ENCODE measurements at places on chromosomes 5 and 9.

DNA sequence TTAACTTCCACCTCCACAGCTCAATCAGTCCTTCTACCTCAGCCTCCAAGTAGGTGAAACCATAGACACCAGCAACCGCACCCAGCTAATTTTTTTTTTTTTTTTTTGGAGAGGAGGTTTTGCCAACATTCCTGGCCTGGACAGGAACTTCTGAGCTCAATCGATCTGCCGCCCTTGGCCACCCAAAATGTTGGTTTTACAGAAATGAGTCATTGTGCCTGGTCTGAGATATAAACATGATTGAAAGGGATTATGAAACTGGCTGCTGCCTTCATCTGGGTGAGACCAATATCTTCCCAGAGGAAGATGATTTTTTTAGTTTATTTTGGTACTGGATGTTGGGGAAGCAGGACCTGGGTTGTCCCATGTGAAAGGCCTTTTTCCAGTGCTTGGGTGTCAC, 9.2 kb downstream of the TAF11L12 start:
- no peak for DNase-seq

GRCh38 chr5:105054406-105054805, 1491.8 kb upstream of the NUDT12 start:
- DNase-seq, result no peak

GRCh38 chr9:121088576-121088975, 13.8 kb downstream of the CNTRL start:
- DNase-seq, result no peak

- DNase-seq, result no peak
These were observed 75.6 kb upstream of the SH3PXD2B start for GRCh38 chr5:172529896-172530295.

- peak; percentile 26 for DNase-seq
These were observed 69.0 kb downstream of the INVS start for GRCh38 chr9:100167915-100168654.

DNA sequence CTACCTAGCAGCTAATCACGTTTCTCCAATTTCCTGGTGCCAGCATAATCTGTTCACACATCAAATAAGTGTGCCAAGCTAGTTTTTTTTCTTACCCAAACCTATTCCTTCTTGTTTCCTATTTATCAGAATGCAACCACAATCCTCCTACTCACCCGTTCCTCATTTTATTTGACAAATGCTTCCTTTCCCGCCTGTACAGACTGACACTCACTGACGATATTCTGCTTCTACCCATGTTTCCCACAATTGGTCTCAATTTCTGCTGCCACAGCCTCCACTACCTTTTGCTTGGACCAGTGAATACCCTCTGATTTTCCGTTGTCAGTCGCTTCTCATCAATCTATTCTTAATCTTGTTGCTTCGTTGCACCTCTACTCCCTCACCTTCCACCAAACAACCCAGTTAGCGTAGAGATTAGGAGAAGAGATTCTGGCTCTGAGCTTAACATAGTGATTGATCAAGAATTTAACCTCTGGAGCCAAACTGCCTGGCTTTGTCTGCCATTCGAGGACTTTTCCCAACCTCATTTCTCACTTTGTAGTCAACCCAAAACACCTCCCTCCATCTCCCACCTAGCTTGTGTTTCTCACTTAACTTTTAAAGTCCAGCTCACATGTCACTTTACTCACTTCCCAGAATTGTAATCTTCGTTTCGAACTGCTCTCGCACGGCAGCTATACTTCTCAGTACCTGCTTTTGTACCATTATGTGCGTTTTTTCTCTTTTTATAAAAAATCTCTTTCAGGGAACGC, 729 bp upstream of the TMEM38B start:
- DNase-seq, result peak; percentile 31

DNA sequence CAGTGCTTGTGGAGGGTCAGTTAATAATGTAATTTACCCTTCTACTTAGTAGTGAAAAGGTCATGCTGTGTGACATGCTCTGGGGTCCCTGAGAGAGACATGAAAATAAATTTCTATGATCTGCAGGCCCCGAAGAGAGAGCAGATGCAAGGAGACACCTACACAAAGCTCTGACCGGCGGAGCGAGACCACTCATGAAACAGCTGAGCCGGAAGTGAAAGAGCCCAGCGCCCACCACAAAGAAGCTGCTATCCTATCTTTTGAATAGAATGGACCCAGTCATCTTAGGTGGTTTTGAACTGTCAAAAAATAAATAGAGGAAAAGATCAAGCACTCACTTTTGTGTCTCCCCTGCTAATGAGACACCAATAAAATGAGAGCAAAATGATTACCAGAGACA, 190.0 kb downstream of the MED10 start:
- DNase-seq, result no peak

DNA sequence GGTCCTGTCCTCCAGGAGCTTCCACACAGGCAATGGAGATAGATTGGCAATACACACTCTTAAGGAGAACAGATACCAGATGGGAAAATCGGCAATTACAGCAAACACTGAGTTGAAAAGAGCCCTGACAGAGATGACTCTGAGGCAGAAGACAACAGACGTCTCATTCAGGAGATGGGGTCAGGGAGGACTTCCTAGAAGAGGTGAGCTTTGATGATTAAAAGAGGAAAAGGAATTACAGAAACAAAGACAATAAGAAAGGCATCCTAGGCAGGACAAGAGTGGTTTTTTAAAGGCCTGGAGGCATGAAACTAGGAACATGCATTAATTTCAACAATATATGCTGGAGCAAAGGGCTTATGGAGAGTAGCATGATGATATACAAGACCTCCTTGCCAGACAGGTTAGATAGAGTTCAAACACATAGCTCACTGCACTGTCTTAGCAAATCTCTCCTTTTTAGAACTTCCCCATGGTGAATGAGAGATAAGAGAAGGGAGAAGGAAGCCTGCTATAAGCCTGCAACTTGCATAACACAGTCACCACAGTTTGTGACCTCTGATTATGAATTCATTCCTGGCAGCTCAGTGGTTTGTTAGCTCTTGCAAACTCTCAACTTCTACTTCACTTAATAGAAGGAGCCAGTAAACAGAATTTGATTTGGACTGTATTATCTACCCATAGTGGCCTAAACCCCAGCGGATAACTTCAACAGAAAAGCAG, 48.5 kb downstream of the SIL1 start:
- DNase-seq, result no peak

DNA sequence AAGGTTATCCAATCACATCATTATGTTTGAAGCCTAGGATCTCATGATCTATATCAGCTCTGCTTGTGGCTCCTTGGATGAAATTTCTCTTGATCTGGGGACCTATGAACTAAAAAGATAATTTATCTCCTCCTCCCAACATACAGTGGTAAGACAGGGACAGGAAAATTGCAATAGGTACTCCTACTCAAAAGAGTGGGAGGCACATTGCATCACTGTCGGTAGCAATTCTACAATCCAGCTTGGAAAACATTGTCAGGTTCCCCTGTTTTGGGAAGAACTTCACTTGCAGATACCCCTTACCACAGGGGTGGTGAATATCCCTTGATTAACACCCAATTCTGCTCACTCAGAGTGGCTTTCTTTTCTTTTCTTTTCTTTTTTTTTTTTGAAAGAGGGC, 107.7 kb downstream of the HSPA4 start:
- DNase-seq, result no peak

DNA sequence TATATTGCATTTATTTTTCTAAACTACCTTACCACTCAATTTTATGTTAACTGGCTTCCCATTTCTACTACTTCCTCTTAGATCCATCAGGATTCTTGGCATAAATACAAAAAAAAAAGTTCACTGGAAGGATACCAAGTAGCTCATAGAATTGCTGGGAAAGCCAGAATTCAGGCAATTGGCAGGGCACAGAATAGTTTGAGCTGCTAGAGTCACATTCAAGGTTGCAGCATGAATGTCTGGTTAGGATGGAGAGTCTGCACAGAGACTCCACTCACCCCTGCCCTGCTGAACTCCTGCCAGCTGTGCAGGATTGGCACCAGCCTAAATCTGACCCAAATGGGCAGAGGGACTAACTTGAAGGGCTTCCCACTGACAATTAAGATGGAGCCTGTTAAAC, 4.9 kb upstream of the AMACR start:
- DNase-seq, result no peak

DNA sequence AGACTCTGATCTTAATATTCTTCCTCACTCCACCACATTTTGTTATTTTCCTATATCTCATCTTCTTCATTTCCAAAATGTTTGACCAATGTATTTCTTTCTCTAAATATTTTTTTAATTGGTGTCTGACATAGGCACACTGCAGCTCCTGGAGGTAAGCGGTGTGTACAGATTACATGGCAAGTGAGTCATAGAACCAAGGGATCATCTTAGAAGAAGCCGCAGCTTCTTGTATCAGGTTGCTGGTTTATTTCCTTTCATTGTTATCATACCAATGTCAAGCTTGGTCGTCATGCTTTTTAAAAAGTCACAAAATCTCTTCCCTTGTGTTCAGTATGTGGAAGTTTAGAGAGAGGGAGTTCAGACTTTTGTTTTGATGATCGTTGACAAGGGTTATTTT, 526.1 kb upstream of the CDH18 start:
- DNase-seq, result peak; percentile 47

GRCh38 chr5:148398698-148399121, 15.0 kb downstream of the FBXO38 start:
- DNase-seq, result no peak

- DNase-seq, result peak; percentile 83
These were observed 81.1 kb upstream of the TNFAIP8 start for GRCh38 chr5:119274767-119275130.

DNA sequence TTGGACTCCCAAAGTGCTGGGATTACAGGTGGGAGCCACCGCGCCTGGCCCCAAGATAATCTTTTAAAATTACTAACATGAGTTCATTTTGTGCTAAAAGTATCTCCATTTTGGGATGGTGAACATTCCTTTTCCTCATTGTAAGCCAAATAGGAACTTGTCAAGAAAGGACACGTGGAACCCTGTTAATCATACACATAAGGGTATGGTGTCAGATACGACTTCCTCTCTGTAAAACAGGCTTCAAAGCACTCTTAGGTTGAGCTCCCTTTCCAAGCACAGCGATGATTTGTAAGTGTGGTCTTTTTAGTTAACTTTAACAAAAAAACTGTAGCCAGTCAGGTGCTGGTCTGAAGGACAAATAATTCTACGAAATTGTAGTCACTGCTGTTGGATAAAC, 132.7 kb downstream of the UNC13B start:
- DNase-seq, result no peak

- no peak for DNase-seq
These were observed 251.1 kb downstream of the BNC2 start for GRCh38 chr9:16619402-16619801.

GRCh38 chr5:154375329-154376008, 70.3 kb upstream of the SAP30L start:
- DNase-seq, result no peak

- DNase-seq, result no peak
These were observed 9.1 kb upstream of the EXOC3 start for GRCh38 chr5:433836-434235.

DNA sequence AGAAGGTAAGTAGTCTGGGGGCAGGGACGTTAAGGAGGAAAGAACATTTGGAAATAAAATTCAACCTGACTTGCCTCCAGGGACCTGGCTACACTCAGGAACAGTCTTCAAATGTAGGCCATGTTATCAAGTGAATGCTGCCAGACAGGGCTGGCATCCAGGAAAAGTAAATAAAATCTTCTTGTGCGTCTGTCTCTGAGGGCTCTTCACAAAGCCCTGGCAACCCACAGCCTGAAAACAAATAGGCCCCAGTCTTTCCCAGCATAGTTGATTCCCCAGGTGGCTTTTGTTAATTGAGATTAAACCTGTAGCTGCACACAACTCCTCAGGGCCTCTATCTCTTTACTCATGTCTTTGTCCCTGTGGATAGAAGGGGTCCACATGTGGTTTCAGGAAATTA, 55.4 kb downstream of the STK32A start:
- no peak for DNase-seq

DNA sequence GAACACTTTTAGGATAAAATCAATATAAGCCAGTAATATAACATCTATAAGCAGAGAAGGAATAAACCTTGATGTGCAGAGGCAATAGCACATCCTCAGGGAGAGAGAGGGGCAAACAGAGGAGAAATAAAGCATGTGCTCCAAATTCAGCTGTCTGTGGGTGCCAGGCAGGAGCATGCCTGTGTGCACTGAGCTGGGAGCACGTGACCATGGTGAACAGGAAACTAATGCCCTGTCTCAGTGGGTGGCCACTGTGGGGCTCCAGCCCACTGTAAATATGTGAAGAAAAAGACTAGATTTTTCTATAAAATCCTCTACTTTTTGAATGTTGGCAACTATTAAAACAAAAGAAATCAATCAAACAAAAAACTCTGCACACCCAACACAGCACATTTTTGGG, 55.3 kb downstream of the FYB1 start:
- DNase-seq, result no peak

- DNase-seq, result no peak
These were observed 9.0 kb downstream of the CCDC69 start for GRCh38 chr5:151214614-151215545.

DNA sequence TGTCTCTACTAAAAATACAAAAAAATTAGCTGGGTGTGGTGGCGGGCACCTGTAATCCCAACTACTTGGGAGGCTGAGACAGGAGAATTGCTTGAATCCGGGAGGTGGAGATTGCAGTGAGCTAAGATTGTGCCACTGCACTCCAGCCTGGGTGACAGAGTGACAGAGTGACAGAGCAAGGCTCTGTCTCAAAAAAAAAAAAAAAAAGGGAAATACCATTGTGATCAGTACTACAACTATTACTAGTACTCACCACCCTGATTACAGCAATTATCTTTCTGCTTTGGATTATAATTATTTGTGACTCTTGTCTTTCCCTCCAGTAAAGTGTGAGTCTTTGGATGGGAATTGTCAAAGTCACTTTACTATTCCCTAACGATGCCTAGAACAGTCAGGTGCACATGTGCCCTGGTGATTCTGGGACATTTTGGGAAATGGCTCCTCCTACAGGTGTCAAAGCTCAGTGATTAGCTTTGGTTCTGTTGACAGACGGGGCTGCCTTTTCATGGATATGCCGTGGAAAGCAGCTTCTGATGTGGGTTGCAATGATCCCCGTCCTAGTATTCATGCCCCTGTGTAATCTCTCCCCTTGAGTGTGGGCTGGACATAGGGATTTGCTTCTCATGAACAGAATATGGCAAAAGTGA, 31.8 kb upstream of the FRRS1L start:
- DNase-seq, result peak; percentile 23

DNA sequence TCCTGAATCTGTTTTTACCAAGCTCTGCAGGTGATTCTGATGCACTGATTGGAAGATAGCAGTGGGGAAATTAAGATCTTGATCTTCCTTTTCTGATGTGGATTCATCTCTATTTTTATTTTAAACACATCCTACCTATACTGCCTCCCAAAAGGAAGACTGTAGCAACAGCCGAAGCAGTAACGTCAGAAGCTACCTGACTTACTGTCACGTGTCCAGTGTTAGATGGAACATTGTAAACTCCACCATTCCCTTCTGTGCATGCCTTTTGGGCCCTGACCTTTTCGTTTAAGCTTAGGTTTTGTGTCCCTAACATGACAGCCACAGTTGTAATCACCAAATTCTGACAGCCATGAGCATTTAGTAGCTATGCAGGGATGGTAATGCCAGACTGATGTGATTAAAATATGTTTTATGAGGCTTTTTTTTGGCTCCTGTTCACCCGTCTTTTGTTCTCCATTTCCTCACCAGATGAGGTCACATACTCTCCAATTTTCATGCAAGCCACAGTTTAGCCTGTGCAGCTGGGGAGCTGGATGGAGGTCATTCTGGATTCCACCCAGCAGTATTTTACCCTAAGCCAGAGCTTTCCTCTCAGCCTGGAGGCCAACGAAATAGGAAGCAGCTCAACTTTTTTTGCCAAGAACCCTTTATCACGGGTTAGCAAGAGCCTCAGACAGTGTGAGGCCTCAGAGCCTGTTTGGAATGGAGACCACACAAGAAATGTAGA, 15.6 kb upstream of the FOXD1 start:
- no peak for DNase-seq

- DNase-seq, result no peak
These were observed 4.5 kb upstream of the CDX1 start for GRCh38 chr5:150162142-150162513.

Measured in ELR (cell line).